Upper lobe of left lung (tissue), 6 donors: ENCODE measurements at places on chromosomes 3 and 15.

DNA sequence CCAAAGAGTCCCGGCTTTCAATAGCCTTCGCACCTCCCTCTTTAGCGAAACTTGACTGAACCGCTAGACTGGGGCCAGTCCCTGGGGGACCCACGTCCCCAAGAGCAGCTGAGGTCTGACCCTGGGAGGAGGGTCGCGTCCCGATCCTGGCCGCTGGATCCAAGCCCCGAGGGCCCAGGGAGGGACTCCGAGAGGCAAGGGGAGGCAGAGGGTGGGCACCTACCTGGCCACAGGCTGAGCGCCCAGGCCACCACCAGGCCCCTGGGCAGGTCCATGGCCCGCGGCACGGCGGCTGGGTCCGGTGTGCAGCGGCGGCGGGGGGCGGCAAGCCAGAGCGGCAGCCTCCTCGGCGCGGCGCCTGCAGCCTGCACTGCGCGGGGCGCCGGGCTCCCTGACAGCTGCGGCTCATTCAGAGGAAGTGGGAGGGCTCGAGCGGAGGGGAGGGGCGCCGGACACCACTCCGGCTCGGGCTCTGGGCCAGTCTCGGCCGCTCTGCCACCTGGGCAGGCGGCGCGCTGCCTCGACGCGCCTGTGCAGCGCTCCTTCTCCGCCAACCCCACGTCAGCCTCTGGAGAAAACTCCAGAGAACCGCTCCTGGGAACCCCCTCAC is at the start of gene ITGA11:
Gene ITGA11, minus strand, starts transcription at position 372 of the 610 bp plus-strand sequence. Its CDS starts 97 bp downstream, at position 275.
- DNase-seq: peak; percentile 53

GRCh38 chr15:78055919-78056713 is 21.4 kb downstream of the TBC1D2B start:
- no peak for DNase-seq

GRCh38 chr3:160105907-160106584 is 117.4 kb downstream of the IL12A start:
- no peak for DNase-seq

DNA sequence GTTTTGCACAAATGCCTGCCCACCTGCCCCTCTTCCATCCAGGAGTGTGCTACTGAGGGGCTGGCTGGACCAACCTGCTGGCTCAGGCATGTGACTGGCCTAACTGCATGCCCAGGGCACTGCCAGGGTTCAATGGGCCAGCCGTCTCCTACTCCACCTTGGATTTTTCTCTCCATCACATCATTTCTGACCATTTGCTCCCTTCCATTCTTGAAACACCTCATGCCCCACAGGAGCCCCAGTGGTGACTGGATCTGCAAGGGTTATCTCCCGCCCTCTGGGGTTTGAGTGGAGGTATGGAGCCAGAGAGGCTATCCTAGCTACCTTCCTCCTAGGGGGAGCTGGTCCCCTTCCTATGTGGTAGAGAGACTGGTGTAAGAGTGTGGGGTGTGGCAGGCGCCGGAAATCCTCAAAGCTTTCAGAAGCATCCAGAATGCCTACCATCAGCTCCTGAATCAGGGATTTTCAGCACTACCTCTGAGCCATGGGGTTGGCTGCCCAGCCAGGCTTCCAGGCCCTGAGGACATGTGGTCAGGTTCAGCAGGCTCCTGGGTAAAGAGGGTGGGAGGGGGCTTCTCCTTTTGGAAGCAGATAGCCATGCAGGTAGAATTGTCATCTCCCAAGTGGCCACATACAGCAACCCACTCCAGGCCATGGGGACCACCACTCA is 2.9 kb upstream of the MANF start:
- no peak for DNase-seq

DNA sequence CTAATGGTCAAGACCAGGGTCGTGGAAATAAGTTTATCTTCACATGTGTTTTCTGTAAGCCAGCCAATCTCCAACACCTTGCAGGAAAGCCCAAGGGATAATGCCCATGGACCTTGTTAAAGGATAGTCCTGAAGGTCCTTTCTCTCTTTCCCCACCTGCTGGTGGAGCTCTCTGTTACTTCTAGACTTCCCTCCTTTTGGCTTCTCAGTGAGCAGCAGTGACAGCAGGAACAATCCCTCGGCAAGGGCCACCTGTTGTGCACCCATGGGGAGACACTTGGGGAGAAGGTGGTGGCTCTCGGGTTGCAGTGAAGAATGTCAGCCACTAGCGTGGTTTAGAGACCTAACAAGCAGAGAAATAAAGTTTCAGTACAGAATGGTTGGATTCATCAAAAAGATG is 84.0 kb upstream of the OSBPL11 start:
- no peak for DNase-seq

DNA sequence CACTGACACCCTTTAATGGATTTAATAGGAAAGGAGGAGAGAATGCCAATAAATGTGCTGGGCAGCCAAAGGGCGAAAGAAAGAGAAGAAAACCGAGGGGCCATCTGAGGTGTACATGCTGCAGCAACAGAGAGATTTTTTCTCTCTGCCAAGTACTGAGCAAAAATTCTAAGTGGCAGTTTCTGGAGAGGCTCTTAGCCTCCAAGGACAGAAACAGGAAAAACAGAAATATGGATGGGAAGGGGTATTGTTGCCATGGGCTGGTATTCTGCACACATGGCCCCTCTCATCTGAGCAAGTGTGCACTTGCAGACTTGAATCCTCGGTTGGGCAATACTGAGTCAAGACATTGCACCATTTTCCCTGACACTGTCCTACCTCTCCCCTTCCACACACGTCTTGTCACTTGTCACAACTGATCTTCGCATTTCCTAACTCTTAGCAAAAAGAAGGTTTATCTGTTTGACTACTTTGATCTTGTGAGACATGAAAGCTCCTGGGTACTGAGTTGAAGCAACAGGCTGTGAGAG is 73.9 kb downstream of the PRICKLE2 start:
- peak; percentile 62 for DNase-seq

DNA sequence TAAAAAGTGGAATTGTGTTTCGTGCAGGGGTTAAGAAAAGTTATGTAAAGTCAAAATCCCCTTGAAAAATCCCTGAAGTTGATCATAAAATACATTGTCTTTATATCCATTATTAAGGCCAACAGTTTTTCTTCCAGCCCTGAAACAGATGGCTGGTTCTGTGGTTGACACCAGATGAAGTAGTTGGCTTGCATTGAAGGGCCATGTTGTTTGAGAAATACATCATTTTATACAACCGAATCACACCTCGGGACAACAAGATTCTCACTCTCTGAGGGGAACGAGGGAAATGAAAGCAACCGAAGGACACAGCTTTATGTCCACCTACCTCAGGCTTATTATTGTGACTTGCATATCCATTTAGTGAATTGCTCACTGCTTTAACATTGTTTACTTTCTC is 126.0 kb upstream of the MITF start:
- DNase-seq: no peak

GRCh38 chr15:63488398-63488960 is 15.9 kb upstream of the USP3 start:
- DNase-seq: no peak

DNA sequence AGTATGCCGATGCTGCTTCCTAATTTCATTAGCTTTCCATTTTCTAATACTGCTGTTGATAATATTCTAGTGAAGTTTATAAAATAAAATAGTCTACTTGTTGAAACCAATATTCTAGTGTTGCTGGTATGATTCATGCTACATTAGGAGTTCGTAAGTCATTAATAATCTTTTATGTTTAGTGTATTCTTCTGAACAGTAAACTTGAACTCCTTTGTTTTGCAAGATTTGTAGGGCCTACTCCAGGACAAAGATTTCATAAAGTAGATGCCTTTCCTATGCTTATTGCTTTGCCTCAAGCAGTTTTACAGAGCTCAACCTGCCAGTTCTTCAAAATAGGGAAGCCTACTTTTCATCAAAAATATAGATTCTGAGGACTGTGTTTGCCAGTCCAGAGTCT is 111.5 kb downstream of the RSRC1 start:
- no peak for DNase-seq

- no peak for DNase-seq
Measured at GRCh38 chr3:68664276-68664675, 268.1 kb downstream of the TAFA4 start.

GRCh38 chr15:79088426-79089205 is 2.0 kb downstream of the RASGRF1 start:
- no peak for DNase-seq

DNA sequence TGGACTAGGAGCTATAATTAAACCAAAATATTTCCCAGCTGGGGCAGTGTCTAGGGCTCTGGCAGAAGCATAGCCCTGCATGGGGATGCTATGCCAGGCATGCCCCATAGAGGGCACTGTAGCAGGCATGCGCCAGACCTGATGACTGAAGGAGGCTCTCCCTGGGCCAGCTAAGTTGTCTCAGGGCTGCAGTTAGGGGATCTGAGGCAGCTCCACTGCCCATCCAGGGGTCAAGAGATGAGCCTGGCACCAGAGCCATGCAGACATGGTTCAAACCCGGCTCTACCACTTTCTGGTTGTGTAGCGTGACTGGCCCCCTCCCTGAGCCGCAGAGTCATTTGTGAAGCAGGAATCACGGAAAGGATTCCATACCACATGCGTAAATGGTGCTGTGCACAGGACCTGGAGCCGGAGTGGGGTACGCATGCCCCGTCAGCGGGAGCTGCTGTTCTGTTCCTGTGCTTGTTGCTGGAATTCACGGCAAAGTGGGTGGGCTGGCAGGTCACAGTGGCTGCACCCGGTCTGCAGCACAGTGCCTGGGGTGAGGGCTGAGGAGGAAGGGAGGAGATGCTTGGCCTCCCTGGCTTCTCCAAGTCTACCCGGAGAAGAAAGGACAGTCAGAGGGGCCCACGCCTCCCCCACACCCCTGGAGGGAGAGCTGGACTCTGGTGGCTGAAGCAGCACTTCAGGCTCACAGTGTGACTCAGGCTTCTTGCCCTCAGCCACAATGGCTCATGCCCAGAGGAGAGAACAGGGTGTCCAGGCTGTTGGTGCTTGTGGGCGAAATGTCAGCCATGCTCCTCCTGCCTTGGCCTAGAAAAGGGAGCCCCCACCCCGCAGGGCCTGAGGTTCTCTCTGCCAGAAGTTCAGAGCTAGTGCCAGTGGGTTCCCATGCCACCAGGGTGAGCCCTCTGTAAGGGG is 43.1 kb downstream of the DNASE1L3 start:
- no peak for DNase-seq

- DNase-seq: no peak
Measured at GRCh38 chr3:12708584-12709192, 44.8 kb upstream of the RAF1 start.

GRCh38 chr3:157573281-157573680 is 70.1 kb upstream of the VEPH1 start:
- DNase-seq: no peak

DNA sequence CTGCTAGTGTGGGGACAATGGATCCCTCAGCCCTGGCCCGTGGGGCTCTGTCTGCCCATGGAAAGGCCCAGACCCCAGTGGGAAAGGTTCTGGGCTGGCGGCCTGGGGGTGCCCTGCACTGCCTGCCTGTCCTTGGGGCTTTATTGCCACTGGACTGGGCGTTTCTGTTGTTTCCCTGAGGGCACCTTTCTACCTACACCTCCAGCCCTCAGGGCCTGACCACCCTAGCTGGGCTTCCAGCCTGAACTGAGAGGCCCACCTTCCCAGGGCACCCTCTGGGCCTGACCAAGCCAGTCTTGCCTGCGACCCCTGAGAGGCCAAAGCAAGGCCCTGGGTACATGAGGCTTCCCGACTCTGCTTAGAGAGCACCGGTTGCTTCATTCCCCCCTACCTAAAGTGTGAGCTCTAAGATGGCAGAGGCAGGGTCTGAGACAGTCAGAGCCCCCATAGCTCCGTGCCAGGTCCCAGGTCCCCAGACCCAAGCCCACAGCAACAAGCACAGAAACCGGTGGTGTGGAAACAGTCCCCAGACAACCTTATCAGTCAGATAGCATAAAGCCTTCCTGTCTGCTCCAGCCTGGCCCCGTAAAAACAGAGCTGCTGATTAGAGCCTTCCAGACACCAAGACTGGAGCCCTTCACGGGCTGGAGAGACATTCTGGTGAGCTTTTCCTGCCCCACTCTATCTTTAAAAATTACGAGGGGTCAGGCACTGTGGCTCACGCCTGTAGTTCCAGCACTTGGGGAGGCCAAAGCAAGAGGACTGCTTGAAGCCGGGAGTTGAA is 102.8 kb downstream of the CHSY1 start:
- no peak for DNase-seq

DNA sequence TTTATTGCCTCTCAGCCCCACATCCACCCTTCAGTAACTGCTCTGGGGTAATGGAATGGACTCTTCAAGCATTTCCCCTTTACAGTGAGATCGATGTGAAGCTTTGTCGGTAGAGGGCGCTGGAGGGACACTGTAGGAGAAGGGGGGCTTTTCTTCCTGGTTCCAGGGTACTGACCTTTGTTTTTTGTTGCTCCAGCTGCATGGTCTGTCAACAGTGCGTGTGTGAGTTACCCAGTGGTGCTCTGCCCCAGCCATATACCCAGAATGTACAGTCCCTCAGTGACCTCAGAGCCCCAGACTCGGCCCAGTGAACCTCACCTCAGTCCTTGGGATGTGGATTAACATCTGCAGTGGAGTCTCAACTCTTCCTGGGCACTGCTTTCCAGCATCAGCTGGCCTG is 180.3 kb upstream of the TSC22D2 start:
- DNase-seq: no peak

DNA sequence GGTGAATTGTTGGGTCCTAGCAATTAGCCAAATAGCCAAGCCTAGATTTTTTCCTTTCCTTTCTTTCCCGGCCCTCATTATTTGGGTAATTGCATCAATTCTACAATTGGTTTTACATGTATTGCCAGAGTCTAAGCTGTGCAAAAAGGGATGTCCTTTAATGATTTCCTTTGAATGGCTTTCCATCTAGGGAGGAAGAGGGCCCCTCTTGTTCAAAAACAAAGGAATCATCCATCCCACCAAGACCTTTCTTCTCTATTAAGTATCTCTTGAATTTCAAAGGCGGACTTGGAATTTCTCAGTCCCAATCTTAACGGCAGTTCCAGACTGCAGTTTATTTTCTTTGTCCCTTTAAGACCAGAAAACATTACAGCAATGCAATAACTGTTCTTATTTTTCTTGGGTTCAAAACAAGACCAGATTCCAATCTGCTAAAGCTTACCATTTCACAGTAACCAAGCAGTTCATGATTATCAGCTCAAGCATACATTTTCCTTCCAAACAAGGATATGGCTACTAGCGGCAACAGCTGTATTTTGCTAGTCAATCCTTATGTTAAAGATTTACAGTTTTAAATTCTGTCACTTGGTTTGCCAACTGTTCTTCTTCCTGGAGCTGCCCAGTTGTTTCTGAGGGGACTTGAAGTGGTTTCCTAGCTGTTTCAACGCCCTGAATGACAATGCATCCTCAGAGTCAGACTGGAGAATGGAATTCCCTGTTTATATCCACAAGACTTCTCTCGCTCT is 91.4 kb upstream of the LRIG1 start:
- DNase-seq: no peak

GRCh38 chr15:42053010-42053409 is 32.2 kb upstream of the PLA2G4E start:
- no peak for DNase-seq

GRCh38 chr3:172321035-172321434 is 127.2 kb downstream of the GHSR start:
- DNase-seq: no peak

- no peak for DNase-seq
Measured at GRCh38 chr3:32180141-32180784, 58.2 kb upstream of the CMTM8 start.

- no peak for DNase-seq
Measured at GRCh38 chr3:31092748-31093589, 198.5 kb upstream of the GADL1 start.
